ENCODE measurements at places on chromosomes 4 and X.

DNA sequence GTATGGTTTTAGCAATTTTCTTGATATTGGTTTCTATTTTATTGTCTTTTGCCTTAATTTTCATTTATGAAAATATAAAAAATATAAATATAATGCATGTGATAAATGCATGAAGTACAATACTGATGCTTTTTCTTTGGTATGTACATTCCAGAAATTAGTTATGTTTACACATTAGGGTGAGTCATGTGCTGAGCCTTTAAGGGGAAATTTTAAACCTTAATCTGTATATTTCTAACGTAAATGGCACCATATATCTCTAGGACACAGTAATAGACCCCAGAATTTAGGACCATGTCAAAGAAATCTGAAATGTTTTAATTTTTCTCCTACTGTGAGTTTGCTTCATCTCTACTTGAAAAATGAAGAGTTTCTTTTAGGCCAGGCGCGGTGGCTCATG, 117.8 kb upstream of the SPRY1 start:
- DNase-seq = no peak

GRCh38 chr4:83180431-83180968, 66.0 kb upstream of the PLAC8 start:
- DNase-seq = no peak

GRCh38 chrX:29617725-29618124, 597.6 kb upstream of the MAGEB2 start:
- peak; percentile 0 for DNase-seq

DNA sequence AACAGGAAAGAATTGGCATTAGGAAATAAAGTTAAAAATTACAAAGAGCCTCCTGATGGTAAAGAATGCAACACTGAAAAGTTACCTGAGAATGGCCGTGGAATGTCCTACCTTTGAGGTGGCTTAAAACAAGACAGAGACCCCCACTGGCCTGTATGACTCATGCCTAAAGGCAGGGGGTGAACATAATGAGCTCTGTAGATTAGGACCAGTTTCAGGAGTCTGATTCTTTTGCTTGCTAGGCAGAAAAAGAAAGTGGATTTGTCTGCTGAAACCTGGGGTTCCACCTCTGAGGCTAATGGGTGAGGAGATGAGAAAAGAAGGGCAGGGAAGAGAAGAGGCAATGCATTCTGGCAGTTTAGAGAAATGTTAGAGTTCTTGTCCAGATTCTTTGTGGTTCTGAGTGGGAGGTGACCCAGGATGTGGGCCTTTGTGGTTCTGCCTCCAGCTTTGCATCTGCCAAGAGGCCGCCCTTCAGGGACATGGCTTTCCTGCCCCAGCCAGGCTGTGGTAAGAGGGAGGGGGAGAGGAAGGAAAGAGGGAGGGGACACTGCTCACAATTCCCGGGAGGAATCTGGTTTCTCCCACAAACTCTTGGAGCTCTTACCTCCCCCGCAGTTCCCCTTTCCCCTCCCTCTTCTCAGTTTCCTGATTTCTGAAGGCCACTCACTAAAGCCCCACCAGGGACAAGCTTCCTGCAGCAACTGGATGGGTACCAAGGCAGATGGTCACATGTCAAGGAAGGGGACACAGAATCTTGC, 109.6 kb downstream of the EFNB1 start:
- peak; percentile 81 for DNase-seq

GRCh38 chrX:3136161-3136961, 95.1 kb downstream of the ARSF start:
- no peak for DNase-seq

- no peak for DNase-seq
These were observed 44.9 kb downstream of the ZNF182 start for GRCh38 chrX:47958761-47959342.

DNA sequence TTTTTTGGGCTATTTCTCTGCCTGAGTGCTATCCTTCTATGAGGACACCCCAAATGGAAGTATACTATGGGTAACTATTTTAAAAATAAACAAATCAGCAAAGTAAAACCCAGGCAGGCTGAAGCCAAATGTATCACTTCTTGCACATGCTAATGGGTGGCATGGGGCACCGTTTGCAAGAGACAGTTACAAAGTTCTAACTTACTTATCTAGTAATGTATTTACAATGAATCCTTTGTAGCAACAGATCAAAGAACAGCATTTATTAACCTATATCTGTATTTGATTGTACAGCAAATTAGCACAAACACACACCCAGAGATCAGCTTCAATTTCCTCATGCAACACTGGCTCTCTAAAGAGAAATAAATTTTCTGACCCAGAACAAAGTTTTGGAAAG, 225.5 kb downstream of the ZNF674 start:
- no peak for DNase-seq

DNA sequence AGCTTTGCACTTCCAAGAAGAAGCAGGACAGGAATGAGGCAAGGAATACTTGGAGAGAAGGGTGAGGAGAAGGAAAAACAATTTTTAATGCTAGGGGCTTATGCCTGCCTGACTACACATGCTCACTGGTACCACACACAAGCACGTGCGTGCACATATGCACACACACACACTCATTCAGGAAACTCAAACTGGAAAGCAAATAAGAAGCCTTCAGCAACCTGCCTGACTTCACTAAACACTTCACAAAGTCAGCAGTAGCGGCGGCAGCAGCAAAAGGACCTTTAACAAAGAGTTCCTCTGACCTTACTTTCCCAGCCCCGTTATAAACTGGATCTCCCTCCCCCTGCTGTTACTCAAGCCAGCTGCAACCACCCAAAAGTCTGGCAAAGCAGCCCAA, 3.3 kb downstream of the ZDHHC9 start:
- no peak for DNase-seq

- DNase-seq = peak; percentile 99
These were observed at the start of gene BBS12 for GRCh38 chr4:122732329-122733026. TSS of gene BBS12 (plus strand) at chr4:122732704. CDS start at chr4:122741893, 9,189 bp downstream.

- no peak for DNase-seq
These were observed 75.9 kb upstream of the CPEB2 start for GRCh38 chr4:14926368-14926767.

DNA sequence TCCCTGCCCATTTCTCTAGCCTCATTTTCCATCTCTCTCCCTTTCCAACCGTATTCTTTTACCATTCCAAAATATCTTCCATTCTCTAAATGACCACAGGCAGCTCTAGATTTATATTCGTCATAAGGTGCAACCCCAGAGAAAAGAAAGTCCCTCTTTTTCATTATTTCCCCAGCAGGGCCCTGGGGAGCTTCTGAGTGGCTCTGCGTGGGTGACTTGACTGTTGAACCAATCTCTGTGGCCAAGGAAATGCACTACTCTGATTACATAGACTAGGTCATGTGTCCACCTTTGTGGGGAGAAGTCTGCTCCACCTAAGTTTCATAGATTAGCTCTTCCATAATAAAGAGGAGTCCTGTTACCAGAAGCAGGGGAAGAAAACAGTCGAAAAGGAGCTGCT, 51.4 kb downstream of the ATOH1 start:
- no peak for DNase-seq

GRCh38 chrX:141221611-141222010, 20.7 kb downstream of the SPANXC start:
- no peak for DNase-seq

DNA sequence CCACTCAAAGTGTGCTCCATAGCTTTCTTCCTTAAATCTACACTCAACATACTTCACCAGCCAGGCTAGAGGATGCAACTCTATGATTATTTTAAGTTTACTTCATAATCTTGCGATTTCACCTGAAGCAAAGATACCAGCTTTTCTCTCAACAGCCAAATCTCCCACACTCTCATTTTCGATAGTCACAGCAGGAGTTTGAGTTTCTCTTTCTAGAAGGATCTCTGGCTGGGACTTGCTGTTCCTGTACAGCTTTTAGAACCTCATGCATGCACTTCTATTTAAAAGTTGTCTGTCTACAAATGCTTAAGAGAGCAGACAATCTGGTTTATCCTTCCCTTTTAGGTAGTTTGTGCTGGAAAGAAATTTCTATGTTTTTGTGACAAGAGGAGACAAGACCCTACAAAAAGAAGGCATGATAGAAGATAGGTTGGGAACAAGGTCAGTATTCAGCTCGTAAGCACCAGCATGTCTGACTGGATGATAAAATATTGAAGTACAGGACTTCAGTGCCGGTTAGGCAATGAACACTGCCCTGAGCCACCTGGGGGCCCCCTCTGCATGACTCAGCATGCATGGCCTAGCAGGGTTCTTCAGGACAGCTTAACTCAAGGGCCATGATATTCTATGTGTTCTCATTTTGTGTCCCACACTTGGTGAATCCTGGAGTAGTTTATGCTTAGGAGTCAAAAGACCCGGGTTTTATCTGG, 65.6 kb downstream of the ATXN3L start:
- peak; percentile 54 for DNase-seq

DNA sequence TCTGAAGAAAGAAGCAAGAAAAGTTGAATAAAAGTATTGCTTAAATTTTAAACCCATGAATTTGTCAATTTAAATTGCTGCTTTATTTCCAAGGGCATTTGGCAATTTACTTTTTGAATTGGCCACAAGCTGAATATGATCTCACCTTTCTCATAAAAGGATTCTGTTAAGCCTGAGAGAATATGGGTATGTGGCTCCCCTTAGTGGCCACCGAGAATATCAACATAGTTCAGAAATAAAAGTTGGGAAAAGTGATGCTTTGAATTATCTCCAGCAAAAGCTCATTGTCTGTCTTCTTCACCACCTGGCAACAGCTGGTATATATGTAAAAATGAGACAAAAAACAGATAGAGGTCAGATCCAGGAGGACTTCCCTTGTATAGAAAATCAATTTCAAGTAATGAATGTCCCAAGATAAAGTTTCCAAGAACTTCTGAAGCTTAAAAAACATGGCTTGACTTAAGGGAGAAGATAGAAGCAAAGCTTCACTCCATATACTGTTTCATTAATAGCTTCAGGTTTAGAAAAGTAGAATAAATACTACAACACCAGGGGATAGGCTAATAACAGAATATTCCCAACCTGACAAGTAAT, 290.7 kb upstream of the FAM241A start:
- DNase-seq = peak; percentile 56

GRCh38 chr4:89006307-89006706, 50.7 kb downstream of the FAM13A start:
- DNase-seq = no peak

- no peak for DNase-seq
These were observed 47.4 kb downstream of the PRDM5 start for GRCh38 chr4:120874792-120875774.

- DNase-seq = no peak
These were observed 251.2 kb downstream of the PAPSS1 start for GRCh38 chr4:107468812-107469211.

DNA sequence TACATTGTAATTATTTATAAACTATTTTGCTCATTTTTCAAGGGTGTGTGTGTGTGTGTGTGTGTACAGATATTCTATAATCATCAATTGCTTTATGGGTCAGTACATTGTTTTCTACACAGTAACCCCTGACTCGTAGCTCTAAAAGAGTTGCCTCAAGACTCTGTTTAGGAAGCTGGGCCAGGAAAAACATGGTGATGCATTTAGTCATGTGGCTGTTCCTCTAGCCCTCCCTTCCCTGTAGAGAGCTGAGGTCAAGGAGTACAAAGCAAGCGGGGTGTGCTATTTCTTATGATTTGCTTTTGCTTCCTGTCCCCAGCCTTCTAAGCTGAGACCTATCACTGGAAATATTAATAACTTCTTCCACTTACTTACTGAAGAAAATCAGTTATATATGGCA, 34.8 kb upstream of the SPANXD start:
- peak; percentile 31 for DNase-seq

- no peak for DNase-seq
These were observed 101.5 kb downstream of the EGF start for GRCh38 chr4:110014233-110014632.

- DNase-seq = no peak
These were observed 618.6 kb upstream of the CPEB2 start for GRCh38 chr4:14383652-14384051.

DNA sequence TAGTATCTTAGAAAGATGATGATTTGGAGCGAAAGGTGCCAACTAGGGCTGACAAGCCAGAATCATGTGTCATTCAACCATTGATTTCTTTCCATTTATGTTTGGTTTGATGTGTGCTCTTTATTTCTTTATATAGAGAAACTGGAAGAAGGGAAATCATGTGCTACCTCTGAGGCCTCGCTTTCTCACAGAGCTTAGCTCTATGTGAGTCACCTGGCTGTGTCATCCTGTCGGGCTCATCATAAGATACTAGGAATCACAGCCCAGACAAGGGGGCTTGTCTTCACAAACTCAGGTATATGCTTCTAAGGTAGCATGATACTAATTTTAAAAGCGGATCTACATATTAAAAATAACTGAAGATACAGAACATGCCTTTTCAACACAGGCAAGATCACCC, 81.7 kb upstream of the GPM6B start:
- peak; percentile 27 for DNase-seq

- DNase-seq = peak; percentile 32
These were observed 375.6 kb downstream of the PDGFC start for GRCh38 chr4:156596026-156596425.

- peak; percentile 78 for DNase-seq
These were observed 22.6 kb downstream of the SLC25A4 start for GRCh38 chr4:185165605-185166063.

DNA sequence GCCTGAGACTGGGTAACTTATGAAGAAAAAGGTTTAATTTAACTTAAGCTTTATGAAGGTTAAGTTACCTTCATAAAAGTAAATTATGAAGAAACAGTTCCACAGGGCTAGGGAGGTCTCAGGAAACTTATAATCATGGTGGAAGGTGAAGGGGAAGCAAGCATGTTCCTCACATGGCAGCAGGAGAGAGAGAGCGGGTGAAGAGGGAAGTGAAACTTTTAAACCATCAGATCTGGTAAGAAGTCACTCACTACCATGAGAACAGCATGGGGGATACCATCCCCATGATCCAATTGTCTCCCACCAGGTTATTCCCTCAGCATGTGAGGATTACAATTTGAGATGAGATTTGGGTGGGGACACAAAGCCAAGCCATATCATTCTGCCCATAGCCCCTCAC, 944.7 kb upstream of the NDST4 start:
- no peak for DNase-seq

DNA sequence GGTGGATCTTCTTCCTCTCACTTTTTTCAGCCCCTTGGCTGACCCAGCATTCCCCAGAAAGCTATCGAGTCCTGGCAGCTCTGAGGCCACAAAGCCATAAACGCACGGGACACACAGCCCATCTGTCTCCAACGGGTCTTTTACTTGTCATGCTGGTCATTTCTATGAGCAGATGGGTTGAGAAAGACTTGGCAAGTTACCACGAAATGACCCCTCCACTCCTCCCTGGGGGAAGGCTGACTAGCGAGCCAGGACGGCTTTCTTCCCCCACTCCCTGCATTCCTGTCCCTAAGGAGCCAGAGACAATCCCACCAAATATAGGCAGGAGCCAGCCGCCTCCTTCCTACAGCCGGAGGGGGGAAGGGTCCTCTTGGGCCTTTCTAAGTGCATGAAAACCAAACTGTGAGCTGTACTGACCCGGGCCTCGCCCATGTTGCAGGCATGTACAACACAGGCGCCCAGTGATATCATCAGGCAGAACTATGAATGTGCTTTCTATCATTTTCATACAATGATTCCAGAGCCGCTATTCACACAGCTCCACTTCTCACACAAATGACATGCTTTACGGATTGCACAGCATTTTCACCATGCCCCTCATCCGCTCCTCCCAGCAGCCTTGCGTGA, 28.6 kb downstream of the AFAP1 start:
- DNase-seq = peak; percentile 98

All from fibroblast of upper back skin (primary cell).